ENCODE measurements at places on chromosomes 1 and 21.

GRCh38 chr1:3129133-3129490 is 60.1 kb downstream of the PRDM16 start:
- no peak overlapping the region for H3K4me3 ChIP-seq
- no peaks in the 10 kb centered on the region for H3K4me1 ChIP-seq
- no peaks in the 10 kb centered on the region for H3K27me3 ChIP-seq
- H3K36me3 ChIP-seq = no peaks in the 10 kb centered on the region
- no peak for DNase-seq

DNA sequence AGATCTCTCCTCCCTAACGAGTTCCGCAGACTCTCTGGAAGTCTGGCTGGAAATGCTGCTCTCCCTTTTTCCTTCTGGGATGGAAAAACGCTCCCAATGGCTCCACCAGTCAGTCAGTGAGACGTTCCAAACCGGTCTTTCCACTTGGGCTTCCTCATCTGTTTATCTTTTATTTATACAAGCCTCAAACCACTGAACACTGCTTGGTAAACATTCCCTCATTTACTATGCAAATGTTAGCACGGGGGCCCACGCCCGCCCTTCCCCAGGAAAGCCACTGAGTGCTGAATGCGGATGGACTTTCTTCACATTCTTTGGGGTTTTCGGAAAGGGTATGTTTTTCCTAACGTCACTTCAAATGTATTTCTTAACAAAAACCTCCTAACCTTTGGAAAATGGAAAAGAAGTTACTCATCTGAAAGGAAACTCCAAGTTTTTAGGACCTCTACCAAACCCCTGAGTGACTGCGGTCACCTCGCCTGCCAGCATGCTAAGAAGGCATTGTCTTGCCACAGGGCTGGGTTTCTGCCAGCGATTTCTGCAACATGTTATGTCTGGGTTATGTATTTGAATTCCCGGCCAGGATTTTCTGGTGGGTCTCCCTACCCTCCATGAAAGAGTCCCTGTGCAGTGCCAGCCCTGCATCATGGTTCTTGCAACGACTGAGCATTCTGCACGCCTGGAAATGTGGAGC is 14.0 kb upstream of the UMODL1 start:
- no peaks in the 10 kb centered on the region for H3K36me3 ChIP-seq
- H3K4me1 ChIP-seq = peaks cover 16% of the 10 kb centered on the region
- DNase-seq = no peak
- no peaks in the 10 kb centered on the region for H3K27me3 ChIP-seq

DNA sequence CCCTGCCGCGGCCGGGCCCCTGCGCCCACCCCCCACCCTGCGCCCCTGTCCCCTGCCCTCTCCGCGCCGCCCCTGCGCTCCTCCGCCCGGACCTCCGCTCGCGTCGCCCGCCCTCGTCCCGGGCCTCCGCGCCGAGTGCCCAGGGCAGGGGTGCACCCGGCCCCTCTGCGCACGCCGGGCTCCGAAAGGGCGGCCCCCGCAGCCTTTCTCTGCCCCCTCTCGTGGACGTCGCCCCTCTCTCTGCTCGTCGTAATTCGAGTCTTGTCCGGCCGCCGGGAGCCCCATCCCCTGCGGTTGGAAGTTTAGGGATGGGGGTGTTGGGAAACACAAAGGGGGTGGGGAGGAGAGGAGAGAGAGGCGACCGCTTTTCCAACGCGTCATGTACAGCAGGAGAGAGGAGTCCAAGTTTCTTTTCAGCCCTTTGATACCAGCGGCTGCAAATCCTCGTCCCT is 407 bp downstream of the GALNT2 start:
- peaks cover 48% of the 10 kb centered on the region for H3K4me1 ChIP-seq
- H3K4me3 ChIP-seq = peak overlapping the region; percentile 72
- no peaks in the 10 kb centered on the region for H3K27me3 ChIP-seq
- H3K27ac ChIP-seq = peak overlapping the region; percentile 92
- peaks cover 30% of the 10 kb centered on the region for H3K36me3 ChIP-seq
- DNase-seq = peak; percentile 37

DNA sequence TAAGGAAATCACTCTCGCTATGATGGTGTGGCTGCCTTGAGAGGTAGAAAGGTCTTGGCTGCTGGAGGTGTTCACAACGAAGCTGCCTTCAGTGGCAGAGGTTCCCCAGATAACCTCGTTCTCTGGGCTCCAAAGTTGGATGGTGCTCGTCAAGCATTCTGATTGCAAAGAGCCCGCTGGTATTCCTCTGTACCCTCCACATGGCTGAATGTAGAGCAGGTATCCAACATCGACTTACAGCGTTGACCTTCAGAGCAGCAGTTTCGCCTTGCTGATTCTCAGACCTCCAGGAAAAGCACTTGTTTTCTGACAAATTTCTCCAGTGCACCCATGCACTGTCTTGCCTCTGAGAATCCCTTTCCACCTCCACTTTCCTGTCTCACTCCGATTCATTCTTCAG is 4.3 kb upstream of the IL22RA1 start:
- no peaks in the 10 kb centered on the region for H3K4me1 ChIP-seq
- no peak overlapping the region for H3K4me3 ChIP-seq
- DNase-seq = no peak
- no peaks in the 10 kb centered on the region for H3K36me3 ChIP-seq
- H3K27me3 ChIP-seq = peaks cover 58% of the 10 kb centered on the region

- H3K27me3 ChIP-seq = no peaks in the 10 kb centered on the region
- H3K4me1 ChIP-seq = no peaks in the 10 kb centered on the region
- H3K36me3 ChIP-seq = no peaks in the 10 kb centered on the region
- H3K27ac ChIP-seq = no peak overlapping the region
- DNase-seq = no peak
Observed at GRCh38 chr1:221521686-221522085, 220.2 kb downstream of the DUSP10 start.

GRCh38 chr1:110731529-110731928 is 56.8 kb upstream of the KCNA3 start:
- no peaks in the 10 kb centered on the region for H3K36me3 ChIP-seq
- DNase-seq = no peak
- no peak overlapping the region for H3K4me3 ChIP-seq
- H3K27me3 ChIP-seq = no peaks in the 10 kb centered on the region
- H3K4me1 ChIP-seq = peaks cover 16% of the 10 kb centered on the region
- H3K27ac ChIP-seq = no peak overlapping the region

DNA sequence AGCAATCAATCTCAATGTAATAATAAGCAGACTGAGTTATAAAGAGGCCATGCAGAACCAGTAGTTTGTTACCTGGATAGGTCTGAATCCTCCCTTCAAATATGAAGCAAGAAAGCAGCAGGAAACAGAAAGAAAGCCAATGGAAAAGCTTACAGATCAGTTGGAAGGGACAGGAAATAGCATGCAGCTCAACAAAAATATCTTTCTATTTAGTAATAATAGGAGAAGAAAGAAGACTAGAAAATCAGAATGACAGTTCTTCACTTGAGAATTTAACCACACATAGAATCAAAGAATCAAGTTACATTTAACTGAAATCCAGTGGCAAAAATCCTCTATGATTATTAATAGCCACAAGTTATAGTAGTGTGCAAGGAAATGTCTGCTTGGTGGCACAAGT is 194.4 kb downstream of the EIF4G3 start:
- peaks cover 5% of the 10 kb centered on the region for H3K36me3 ChIP-seq
- H3K27me3 ChIP-seq = no peaks in the 10 kb centered on the region
- DNase-seq = no peak
- no peaks in the 10 kb centered on the region for H3K4me1 ChIP-seq
- H3K4me3 ChIP-seq = no peak overlapping the region
- H3K27ac ChIP-seq = no peak overlapping the region
